Uterus (tissue), 4 donors: ENCODE measurements at places on chromosomes 2 and 18. TPM values are rescaled to one million over a fixed set of nuclear protein-coding genes. Genes with fewer than 3 reads are reported as not detected.
A peak's percentile ranks its signal among the peaks of the same experiment; 100 is the strongest.

Gene FEV
- not detected for total RNA-seq

Gene ANKRD29
- 17.6 TPM for total RNA-seq

Gene HOXD11
- not detected for total RNA-seq

Gene MRO
- total RNA-seq, result not detected

Gene MAPRE3
- 2.9 TPM for total RNA-seq

Gene BMP10
- not detected for total RNA-seq

Gene VSNL1
- 1.8 TPM for total RNA-seq

Gene GCKR
- total RNA-seq, result not detected

DNA sequence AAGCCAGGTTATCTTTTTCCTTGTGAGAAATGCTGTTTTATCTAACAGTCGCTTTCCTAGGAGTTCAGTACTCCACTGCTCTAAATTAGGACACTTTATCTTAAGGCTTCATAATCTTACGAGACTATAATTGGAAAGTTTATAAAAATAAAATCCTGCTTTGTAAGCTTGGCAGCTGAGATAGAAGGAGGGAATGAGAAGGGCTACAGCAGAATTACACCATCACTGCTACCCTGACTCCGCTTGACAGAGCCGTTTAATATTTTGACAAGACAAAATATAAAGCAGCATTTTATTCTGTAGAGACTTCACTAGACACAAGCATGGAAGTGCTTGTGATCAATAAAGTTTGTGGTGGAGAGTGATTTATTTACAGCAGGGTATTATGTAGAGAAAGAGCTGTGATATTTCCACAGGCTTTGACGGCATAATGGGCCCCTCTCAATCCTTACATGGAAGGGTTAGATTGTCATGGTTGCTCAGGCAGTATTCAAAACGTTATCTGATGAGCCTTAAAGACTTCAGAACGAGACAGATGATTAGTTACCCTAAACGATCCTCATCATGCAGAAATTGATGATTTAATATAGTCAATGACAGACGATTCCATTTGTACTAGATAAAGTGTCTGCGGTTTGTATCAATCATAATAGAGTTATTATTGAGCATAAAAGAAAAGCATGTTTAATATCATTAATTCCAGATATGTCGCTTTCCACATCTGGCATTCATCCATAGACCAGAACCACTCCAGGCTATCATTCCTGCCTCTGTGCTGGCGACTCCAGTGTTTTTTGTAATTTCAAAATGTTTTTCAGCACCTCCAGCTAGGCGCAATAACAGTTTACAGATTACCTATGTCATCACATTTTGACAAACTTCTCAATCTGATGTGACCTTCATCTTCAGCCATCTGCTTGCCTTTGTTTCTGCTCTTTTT, 242.2 kb downstream of the FIGN start:
- H3K27ac ChIP-seq, result no peak overlapping the region
- no peaks in the 10 kb centered on the region for H3K36me3 ChIP-seq
- H3K4me1 ChIP-seq, result no peaks in the 10 kb centered on the region
- no peaks in the 10 kb centered on the region for H3K27me3 ChIP-seq
- DNase-seq, result no peak

GRCh38 chr2:217338306-217338916, 478.5 kb upstream of the TNP1 start:
- H3K4me1 ChIP-seq, result no peaks in the 10 kb centered on the region
- H3K27me3 ChIP-seq, result no peaks in the 10 kb centered on the region
- peak; percentile 56 for DNase-seq
- H3K27ac ChIP-seq, result peak overlapping the region; percentile 60
- H3K4me3 ChIP-seq, result no peak overlapping the region
- H3K36me3 ChIP-seq, result no peaks in the 10 kb centered on the region

DNA sequence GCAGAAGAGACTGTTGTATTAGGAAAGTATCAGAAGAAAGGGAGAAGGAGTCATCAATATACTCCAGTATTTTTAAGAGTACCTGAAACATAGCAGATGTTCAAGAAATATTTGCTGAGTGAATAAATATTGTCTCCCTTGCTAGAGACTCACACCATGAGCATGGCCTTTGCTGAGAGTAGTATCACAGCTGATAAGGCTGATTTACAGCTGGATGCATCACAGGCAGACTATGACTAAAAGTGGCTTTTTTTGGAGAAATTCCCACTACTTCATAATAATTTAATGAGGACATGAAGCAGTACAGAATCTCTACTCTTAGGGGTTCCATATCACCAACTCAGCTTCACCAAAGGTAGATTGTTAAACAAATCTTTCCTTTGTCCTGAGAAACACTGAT, 373.3 kb downstream of the RBM43 start:
- no peak overlapping the region for H3K27ac ChIP-seq
- no peak overlapping the region for H3K4me3 ChIP-seq
- no peak for DNase-seq
- no peaks in the 10 kb centered on the region for H3K36me3 ChIP-seq
- H3K27me3 ChIP-seq, result no peaks in the 10 kb centered on the region

DNA sequence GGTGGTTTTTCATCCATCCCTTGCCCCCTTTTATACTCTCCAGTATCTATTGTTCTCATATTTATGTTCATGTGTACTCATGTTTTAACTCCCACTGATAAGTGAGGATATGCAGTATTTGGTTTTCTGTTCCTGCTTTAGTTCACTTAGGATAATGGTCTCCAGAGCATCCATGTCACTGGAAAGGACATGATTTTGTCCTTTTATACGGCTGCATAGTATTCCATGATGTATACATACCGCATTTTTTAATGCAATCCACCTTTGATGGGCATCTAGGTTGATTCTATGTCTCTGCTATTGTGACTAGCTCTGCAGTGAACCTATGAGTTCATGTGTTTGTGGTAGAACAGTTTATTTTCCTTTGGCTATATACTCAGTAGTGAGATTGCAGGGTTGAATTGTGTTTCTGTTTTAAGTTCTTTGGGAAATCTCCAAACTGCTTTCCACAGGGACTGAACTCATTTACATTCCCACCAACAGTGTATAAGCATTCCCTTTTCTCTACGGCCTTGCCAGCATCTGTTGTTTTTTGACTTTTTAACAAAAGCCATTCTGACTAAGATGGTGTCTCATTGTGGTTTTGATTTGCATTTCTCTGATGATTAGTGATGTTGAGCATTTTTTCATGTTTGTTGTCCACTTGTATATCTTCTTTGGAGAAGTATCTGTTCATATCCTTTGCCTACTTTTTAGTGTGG, 420.2 kb downstream of the THSD7B start:
- no peaks in the 10 kb centered on the region for H3K36me3 ChIP-seq
- no peak overlapping the region for H3K27ac ChIP-seq
- no peaks in the 10 kb centered on the region for H3K4me1 ChIP-seq

- no peak overlapping the region for H3K27ac ChIP-seq
- no peaks in the 10 kb centered on the region for H3K4me1 ChIP-seq
- H3K27me3 ChIP-seq, result no peaks in the 10 kb centered on the region
- no peak overlapping the region for H3K4me3 ChIP-seq
- H3K36me3 ChIP-seq, result no peaks in the 10 kb centered on the region
Measured at GRCh38 chr2:209985874-209986273, 16.6 kb upstream of the RPE start.

DNA sequence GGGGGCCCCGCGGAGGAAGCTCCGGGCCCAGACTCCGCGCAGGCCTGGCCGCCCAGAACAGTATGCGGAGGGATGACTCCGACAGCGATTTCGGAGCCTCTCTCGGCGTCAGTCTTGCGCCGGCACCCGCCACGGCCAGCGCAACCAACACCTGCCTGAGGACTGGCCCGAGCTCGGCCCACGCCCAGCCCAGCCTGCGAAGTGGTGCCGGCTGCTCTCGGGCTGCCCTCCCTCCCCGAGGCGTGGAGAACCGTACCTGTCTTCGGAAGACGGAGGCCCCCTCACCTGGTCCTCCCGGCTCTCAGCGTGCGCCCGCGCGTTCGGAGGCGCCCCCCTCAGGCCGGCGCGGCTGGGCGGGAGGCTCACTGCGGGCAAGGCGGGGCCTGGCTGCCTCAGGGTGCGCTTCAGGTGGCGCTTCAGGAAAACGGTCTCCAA, at the start of gene M1AP:
M1AP (minus strand) TSS at position 322 of the 435 bp plus-strand sequence. CDS start 8,055 bp downstream, outside the sequence.
- no peak within 1 kb of the TSS for H3K4me3 ChIP-seq
- no peak for DNase-seq
- peaks cover 12% of the 10 kb centered on the region for H3K27me3 ChIP-seq
- H3K36me3 ChIP-seq, result no peaks in the 10 kb centered on the region
- H3K27ac ChIP-seq, result no peak within 1 kb of the TSS

- no peaks in the 10 kb centered on the region for H3K27me3 ChIP-seq
- H3K36me3 ChIP-seq, result no peaks in the 10 kb centered on the region
- no peak overlapping the region for H3K27ac ChIP-seq
- no peaks in the 10 kb centered on the region for H3K4me1 ChIP-seq
- DNase-seq, result no peak
Measured at GRCh38 chr18:2559249-2559648, 12.1 kb downstream of the METTL4 start.

GRCh38 chr18:57803103-57803969, at the start of gene ATP8B1:
ATP8B1 (minus strand) TSS chr18:57803315; CDS start chr18:57731807, 71,508 bp downstream.
- H3K27me3 ChIP-seq, result no peaks in the 10 kb centered on the region
- no peaks in the 10 kb centered on the region for H3K36me3 ChIP-seq
- peak within 1 kb of the TSS; percentile 69 for H3K4me3 ChIP-seq
- H3K4me1 ChIP-seq, result no peaks in the 10 kb centered on the region
- H3K27ac ChIP-seq, result peak within 1 kb of the TSS; percentile 90

- no peak overlapping the region for H3K4me3 ChIP-seq
- H3K27me3 ChIP-seq, result no peaks in the 10 kb centered on the region
- no peak for DNase-seq
- no peak overlapping the region for H3K27ac ChIP-seq
- no peaks in the 10 kb centered on the region for H3K36me3 ChIP-seq
Measured at GRCh38 chr2:119744335-119744939, 15.3 kb upstream of the PTPN4 start.

DNA sequence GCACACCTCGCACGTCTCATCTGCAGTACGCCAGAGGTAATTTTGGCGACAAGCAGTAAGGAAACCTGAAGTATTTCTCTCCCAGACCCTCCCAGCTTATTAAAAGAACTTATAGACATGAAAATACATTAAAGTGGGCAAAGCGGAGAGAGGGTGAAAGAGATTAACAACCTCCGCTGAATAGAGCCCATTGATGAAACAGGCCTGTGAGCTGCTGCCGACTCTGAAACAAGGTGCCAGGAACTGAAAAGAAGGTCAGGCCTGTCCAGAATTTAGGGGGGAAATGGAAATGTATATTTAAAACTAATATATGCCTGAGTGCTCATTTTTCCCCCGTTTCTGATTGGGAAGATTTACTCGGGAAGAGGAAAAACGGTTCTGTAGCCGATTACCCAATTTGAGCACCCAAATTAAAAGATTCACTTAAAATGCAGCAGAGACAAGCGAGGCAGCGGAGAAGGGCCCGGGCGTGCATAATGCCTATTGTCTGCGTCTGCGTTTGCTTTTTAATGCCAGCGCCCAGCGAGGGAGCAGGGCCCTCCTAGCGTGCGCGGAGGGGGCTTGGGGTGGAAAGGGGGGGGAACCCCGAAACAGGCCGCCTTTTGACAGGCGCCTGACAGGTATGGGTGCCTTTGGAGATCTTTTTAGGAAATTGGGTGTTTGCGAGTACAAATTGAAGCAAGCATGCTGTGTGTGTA, 316.2 kb downstream of the GBX2 start:
- H3K4me3 ChIP-seq, result no peak overlapping the region
- DNase-seq, result no peak
- no peaks in the 10 kb centered on the region for H3K27me3 ChIP-seq
- H3K4me1 ChIP-seq, result no peaks in the 10 kb centered on the region

DNA sequence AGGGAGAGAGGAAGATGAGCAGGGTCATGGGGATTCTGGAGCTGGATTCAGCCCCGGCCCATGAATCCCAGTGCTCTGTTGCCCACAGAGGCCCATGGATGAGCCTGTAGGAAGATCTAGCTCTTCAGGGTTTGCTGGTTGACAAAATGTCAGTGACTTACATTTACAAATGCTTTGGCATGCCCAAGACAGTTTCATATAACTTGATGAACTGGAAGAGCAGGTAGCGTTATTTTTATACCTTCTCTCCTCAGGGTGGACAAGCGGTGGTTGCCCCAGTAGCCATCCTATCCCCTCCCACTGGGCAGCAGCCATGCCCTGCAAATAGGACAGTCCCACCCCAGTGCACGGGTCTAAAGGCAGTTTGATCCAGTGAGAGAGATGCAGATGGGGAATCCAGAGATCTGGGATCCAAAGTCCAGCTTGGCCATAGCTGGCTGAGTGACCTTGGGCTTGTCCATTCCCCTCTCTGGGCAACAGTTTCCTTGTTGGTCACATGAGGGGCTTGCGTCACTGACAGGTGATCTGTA, 21.5 kb upstream of the KCNK3 start:
- no peak for DNase-seq
- no peaks in the 10 kb centered on the region for H3K4me1 ChIP-seq
- H3K4me3 ChIP-seq, result no peak overlapping the region
- H3K36me3 ChIP-seq, result no peaks in the 10 kb centered on the region
- no peak overlapping the region for H3K27ac ChIP-seq

DNA sequence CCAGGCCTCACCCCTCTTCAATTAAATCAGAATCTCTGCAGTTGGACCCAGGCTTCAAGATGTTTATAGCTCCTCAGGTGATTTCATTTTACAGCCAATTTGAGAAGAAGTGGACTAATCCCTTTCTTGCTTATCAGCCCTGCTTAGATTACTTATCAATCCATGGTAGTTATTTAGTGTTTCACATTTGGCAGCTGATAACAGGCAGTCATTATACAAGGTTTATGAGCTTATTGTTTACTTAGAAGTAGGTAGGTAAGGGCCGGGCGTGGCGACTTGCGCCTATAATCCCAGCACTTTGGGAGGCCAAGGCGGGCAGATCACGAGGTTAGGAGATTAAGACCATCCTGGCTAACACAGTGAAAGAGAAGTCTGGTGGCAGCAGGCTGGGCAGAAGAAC, 237.5 kb downstream of the CTNNA2 start:
- no peak overlapping the region for H3K4me3 ChIP-seq
- H3K27me3 ChIP-seq, result no peaks in the 10 kb centered on the region
- no peak for DNase-seq
- H3K36me3 ChIP-seq, result no peaks in the 10 kb centered on the region

DNA sequence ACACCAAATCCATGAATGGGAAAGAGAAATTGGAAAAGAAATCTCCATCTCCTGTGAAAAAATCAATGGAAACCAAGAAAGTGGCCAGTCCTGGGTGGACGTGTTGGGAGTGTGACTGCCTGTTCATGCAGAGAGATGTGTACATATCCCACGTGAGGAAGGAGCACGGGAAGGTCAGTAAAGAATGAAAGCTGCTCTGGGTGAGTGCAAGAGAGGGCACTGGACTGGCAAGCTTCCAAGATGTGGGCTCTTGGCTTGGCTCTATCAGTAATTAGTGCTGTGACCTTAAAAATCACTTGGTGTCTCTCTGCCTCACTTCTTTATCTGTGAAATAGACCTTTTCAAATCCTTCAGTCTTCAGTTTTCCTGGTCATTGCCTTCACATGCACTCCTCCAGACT, 89.0 kb downstream of the ZNF532 start:
- H3K4me3 ChIP-seq, result no peak overlapping the region
- H3K4me1 ChIP-seq, result no peaks in the 10 kb centered on the region
- no peaks in the 10 kb centered on the region for H3K27me3 ChIP-seq
- DNase-seq, result no peak
- no peaks in the 10 kb centered on the region for H3K36me3 ChIP-seq
- no peak overlapping the region for H3K27ac ChIP-seq
